ENCODE measurements at places on chromosomes 11 and 22.

DNA sequence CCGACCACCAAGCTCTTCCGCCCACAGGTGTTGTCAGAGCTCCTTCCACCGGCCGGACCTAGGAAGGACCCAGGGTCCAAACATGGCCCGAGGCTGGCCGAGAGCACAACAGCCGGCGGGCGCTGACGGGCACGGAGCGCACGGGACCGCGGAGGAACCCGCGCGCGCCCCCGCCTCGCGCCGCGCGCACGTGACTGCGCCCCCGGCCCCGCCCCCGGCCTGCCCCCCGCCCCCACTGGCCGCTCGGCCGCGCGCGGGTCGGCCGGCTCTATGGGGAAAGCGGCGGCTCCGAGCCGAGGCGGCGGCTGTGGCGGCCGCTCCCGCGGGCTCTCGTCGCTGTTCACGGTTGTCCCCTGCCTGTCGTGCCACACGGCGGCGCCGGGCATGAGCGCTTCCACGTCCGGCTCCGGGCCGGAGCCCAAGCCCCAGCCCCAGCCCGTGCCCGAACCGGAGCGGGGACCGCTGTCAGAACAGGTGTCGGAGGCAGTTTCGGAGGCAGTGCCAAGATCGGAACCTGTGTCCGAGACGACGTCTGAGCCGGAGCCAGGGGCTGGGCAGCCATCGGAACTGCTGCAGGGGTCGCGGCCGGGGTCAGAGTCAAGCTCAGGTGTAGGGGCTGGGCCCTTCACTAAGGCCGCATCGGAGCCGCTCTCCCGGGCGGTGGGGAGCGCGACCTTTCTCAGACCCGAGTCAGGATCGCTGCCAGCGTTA lies at the start of gene OSBP2:
TSS of gene OSBP2 (plus strand) at position 235 of the 711 bp plus-strand sequence. CDS start at position 271, 36 bp downstream.
- DNase-seq, result peak; percentile 7

DNA sequence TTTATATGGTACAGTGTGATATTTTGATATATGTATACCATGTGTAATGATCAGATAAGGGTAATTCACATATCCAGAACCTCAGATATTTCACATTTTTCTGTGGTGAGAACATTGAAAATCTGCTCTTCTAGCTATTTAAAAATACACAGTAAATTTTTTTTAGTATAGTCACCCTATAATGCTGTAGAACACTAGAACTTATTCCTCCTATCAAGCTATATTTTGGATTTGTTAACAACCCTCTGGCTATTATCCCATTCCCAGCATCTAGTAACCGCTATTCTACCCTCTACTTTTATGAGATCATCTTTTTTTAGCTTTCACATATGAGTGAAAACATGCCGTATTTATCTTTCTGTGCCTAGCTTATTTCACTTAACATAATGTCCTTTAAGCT lies 65.5 kb upstream of the SYT9 start:
- no peak for DNase-seq

- DNase-seq, result no peak
Observed at GRCh38 chr22:19382240-19382639, 49.3 kb downstream of the HIRA start.

GRCh38 chr11:79196950-79197349 lies 243.9 kb downstream of the TENM4 start:
- DNase-seq, result no peak

DNA sequence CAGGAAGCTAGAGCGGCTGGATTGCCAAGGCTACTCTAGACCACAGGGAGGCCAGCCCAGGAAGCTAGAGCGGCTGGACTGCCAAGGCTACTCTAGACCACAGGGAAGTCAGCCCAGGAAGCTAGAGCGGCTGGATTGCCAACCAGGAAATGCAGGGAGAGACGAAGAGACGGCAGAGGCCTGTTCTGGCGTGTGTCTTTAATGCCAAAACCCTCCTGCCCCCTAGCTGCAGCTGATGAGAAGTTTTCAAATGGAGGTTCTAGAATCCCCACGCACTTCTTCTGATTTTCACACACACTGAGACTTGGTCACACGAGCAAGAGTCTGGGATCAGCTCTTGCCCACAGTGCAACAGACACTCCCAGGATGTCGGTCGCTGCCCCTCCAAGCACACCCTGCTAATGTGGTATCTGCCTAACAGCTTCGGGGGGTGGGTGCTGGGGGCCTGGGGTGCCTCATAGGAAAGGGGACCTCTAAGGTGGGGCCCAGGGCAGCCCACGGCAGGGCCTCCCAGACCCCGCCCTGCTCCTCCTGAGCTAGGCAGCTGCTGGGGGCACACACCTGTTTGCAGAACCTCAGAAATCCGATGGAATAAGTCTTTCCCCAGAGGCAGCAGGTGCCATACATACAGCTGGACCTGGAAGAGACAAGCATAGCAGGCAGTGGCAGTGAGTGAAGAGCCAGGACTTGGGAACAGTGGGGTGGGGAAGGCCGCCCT lies 28.5 kb downstream of the MAFF start:
- DNase-seq, result no peak

- no peak for DNase-seq
Observed at GRCh38 chr11:1467270-1467669, 19.3 kb downstream of the MOB2 start.

Measured in muscle of arm (tissue), 14 donors.